ENCODE measurements at places on chromosomes 12 and 14.

DNA sequence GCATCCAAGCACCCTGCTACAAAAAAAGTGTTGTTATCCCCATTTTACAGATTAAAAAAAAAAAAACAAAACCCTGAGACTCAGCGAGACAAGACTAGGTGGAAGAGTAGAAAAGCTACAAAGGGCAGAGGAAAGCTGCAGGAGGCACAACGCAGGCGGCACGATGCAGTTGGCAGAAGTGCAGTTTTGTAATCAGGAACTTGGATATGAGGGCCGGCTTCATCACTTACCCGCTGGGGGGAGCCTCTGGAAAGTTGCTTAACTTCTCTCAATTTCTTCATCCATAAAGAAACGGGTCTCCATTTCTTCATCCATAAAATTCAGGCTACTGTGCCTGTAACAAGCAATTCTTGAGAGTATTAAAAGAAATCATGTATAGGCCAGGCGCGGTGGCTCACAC lies 33.1 kb upstream of the CCDC60 start:
- DNase-seq = no peak

DNA sequence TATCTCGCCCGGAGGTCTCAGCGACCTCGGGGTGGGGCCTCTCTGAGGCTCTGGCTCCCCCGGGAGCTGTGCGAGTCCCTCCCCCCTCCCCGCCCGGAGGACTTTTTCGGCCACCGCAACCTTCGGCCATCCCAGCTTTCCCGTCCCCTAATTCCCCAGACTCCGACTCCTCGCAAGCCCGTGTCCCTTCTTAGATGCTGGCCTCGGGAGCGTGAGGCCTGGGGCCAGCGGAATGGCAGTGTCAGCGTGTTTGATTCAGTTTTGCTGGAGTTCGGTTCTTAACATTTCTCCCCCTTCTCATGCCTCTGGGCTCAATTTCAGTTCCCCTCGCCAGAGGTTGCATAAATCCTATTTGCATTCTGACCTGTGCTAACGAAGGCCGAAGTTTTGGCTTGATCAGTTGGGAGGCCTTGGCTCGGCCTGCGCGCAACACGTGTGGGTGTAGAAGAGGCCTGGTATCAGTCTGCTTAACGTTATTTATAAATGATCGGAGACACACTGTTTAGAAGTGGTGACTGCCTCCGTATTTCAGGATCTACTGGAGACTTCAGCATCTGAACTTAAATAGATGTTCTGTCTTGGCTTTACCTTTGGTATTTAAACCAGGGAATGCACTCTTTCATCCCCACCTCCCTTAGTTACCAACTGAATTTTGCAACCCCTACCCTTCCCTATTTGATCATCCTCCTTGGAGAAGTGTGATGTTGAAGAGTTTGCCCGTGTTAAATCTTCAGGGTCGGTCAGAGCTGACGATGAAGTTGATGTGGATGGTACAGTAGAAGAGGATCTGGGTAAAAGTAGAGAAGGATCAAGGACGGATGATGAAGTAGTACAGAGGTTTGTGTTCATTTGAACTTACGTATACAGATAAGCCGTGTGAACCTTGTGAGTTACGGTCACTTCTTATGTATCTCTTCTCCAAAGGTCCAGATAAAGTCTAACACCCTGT lies 851 bp downstream of the HSP90B1 start:
- DNase-seq = peak; percentile 57

GRCh38 chr12:6914947-6915788 lies 788 bp downstream of the ENO2 start:
- DNase-seq = no peak

- DNase-seq = no peak
Observed at GRCh38 chr12:9169979-9170634, 38.1 kb downstream of the PZP start.

DNA sequence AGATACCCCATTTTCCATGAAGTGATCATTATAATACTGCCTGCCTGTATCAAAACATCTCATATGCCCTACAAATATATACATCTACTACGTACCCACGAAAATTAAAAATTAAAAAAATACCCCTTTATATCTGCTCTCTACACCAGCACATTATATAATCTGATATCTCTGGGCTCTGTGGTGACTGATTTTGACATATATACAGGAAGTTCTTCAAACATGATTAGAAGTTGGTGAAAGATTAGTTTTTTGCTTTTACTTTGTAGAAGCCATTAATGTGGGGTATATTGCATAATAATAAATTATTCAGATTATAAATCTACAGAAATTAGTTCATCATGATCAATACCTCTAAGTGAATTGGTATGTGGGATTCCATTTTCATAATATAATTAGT lies 126.7 kb upstream of the MDM1 start:
- DNase-seq = no peak

DNA sequence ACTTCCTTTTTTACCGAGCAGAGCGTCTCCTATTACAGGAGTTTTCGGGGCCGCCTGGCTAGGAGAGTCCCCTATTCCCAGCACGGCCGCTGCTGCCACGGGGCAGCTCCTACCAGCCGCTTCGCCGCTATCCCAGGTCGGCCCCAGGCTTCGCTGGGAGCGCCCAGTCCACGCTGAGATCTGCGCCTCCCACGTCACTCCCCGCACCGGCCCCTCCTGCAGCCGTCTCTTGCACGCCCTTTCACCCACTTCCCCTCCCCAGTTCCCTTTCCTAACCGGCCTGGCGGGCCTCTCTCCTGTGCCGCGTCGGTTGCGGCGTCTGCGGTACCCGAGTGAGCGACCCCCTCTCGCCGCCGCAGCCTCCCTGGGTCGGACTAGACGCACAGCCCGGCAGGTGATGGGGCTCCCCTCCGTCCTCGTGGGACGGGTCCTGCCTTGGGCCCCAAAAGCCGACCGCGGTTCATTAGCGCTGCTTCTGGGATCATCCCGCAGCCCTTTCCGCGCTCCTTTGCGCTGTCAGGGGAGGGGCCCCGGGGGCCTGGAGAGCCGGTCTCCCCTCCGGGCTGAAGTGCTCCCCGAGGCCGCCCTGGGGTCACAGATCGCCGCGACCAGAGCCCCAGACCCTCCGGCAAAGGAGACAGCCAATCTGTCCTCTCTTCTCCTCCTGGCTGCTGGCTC lies 1318.4 kb downstream of the TMEM121 start:
- DNase-seq = no peak

DNA sequence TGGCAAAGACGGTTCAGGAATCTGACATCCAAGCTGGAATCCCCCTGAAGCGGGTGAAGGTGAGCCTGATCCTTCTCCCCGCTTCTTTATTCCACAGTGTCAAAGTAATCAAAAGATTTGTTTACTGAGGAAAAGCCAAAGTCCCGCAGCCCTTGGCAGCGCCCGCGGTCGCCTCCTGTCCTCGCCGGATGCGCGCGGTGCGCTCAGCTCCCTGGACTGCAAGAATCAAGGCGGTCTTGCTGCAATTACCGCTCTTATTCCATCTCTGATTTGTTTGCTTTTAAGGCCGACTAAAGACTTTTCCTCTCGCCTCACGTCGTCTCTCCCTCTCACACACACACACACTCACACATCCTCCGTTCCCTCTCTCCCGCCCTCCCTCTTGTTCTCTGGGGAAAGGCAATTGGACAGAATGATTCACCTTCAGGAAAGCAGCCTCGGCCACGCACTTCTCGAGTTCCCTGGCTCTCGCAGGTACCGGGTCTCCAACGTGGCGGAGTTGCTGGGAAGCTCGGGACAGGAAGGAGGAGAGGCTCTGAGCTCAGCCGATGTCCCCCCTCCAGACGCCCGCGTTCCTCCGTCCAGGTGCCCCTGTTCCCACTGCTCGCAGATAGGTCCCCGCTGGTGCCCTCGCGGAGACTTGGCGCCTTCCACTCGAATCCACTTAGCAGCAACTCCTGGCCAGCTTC lies 68.6 kb upstream of the USP15 start:
- DNase-seq = peak; percentile 76

- no peak for DNase-seq
Observed at GRCh38 chr12:91432755-91433154, 250.1 kb upstream of the DCN start.

DNA sequence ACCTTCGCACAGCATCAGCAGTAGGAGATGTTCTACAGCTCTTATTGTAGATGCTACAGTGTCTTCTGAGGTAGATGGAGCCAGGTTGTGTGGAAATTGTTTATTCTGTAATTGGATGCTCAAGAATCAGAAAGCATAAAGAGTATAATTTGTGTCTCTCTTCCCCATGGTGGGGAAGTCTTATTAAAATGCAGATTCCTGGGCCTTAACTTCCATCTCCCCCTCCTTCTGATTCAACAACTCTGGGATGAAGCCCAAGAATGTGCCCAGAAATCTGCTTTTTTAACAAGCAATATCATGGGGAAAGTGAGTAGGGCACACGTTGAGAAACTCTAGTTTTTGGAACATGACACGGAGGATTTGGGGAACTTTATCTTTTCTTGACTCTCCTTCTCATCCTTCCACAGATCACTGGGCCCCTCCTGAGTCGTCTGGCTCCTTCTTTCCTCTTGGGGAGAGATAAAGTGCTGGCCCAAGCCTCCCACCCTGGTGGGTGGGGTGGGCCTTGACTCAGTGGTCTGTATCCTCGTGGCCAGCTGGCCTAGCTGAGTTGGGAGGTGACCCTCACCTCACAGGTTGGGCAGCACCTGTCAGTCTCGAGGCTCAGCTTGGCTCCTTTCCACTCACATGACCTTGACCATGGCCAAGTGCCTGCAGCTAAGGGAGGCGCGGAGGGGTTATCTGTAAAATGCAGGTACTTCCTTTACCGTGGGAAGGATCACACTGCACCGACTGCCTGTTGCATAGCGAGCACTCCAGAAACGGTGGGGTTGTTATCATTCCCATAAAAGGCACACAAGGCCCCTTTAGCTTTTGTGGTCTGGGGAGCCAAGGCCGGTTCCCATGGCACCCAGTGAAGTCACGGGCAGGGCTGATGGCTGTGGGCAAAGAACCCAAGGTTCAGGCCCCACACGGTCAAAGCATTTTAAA lies 141.9 kb downstream of the CHST11 start:
- no peak for DNase-seq

GRCh38 chr12:32884962-32885361 lies 11.6 kb downstream of the PKP2 start:
- peak; percentile 74 for DNase-seq

- DNase-seq = peak; percentile 48
Observed at GRCh38 chr12:53696655-53697331, 20.9 kb upstream of the ATP5MC2 start.

DNA sequence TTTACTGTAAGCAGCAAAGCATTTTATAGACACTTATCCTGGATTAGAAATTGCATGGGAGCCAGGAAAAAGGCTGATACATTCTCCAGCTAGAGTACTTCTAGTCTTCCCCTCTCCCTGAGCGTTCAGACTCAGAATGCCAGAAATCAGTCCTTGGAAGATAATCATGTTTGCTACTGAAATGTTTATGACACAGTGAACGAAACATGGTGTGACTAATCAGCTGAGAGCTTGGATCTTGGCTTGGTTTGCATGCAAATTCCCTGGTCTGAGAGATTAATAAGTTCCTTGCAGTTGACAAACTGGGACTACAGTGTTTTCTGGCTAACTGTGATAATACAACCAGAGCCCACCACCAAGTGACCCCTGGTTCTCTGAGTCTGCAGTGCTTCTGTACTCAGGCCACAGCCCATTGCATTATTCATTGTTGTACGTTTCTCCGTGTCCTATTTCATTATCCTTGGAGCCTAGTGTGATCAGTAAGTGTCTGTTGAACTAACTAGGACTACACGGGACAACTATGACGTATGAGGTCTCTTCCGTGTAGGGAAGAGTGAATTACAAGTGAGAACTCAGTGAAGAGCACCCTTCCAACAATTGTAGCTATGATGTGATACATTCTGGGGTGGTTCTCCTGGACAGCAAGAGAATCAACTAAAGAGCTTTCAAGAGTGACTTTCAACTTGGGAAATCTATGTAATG lies 34.6 kb upstream of the EVL start:
- DNase-seq = no peak

DNA sequence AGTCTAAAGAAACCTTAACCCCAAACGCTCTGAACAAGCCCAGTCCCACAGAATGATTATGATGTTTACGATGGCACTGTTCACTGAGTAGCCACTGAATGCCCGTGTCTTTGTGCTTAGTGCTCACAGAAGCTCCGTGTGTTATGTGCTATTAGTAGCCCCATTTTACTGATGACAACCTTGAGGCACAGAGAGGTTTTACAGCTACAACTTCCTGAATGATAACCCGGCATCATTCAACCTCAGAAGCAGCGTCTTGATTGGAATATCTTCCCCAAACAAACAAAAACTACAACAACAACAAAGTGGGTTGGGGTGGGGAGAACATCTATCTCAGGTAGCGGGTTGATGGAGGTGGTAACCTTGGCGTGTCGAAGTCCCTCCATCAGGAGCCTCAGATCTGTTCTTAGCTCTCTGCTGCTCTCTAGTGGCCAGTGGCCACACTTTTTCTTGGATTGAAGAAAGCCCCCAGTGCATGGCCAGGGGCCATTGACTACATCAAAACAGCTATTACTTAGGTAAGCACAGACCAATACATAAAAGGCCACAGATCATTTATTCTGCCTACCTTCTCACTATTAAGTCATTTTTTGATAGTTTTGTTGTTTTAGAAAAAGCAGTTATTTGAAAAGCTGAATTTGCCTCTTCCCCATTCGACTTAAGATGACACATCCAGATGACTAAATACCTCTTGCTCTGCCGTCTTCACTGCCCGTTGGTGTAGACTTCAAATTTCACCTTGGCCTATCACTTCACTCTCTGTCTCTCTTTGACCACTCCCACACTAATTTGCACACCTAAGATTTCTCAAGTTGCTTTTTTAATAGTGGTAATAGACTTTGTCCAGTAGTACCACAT lies 376.9 kb downstream of the GALC start:
- DNase-seq = peak; percentile 80

DNA sequence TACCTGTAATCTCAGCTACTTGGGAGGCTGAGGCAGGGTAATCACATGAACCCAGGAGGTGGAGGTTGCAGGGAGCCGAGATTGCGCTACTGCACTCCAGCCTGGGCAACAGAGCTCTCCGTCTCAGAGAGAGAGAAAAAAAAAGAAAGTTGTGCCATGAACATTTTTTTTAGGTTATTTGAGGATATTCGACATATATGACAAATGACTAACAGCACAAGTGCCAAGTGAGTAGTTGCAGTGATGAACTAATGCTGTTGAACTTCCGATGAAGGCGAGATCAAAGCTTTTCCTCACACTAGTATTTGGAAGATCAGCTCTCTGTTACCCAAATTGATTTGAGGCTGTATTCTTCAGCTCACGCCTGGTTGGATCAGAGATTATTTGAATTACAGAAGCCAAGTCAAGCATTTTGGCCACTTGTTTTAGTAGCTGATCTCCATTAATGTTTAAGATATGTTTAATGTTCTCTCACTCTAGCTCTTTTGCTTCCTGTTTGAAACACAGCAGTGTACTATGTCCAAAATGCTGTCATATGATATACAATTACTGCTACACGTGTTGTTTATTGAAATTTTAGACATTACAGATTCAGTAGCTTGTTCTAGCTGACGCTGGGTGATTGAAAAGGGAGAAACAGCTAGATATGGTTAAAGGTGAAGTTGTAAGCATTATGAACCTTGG lies 43.4 kb downstream of the WDR20 start:
- no peak for DNase-seq

DNA sequence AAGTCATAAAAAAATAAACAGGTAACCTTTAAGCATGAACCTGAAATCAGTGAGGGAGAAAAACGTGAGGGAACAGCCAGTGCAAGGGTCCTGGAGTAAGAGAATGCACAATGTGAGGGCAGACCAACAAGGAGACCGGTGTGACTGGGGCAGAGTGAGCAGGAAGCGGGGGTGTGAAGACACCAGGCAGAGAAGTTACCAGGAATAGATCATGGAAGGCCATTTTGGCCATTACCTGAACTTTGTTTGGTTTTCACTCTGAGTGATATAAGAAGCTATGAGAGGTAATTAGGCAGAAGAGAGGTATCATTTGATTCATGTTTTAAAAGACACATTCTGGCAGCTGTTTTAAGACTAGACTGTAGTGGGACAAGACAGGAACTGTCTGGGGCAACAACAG lies 15.0 kb downstream of the PAH start:
- DNase-seq = no peak

Measured in islet precursor cell (in vitro differentiated cells).